Left ventricle myocardium inferior (tissue), 1 donor: ENCODE measurements at places on chromosomes 3 and 15. TPM values are rescaled to one million over a fixed set of nuclear protein-coding genes. Genes with fewer than 3 reads are reported as not detected.

DNA sequence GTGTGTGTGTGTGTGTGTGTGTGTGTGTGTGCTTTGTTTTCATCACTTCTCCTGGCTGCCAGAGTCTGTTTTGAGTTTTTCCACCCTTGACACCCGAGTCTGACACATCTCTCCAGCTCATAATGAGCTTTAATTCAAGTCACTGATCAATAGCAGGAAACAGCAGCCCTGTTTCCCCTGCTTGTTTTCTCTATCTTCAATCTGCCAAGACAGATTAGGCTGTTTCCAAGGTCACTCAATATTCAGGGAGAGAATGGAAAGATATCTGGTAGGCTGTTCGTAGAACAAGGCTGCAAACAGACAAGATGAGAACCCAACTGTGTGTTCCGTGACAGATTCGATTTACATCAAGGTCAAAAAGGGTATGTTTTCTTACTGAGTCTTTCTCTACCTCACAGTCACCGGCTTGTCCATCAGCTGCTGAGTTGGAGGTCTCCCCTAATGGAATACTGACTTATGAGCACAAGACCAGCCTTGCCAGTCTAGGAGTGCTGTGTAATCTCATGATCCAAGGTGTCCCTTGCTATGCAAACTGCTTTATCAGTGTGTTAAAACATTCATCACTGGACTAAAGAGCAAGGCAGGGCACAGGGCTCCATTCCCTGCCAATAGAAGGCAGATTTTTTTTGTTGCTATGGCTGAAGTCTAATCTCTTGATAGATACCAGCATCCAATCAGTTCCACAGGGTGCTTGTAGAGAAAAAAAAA is 187.9 kb upstream of the LMCD1 start:
- no peak for DNase-seq

GRCh38 chr15:90883526-90883975 is 753 bp upstream of the FES start:
- DNase-seq = no peak

GRCh38 chr3:46851364-46852333 is 11.6 kb downstream of the MYL3 start:
- DNase-seq = no peak

DNA sequence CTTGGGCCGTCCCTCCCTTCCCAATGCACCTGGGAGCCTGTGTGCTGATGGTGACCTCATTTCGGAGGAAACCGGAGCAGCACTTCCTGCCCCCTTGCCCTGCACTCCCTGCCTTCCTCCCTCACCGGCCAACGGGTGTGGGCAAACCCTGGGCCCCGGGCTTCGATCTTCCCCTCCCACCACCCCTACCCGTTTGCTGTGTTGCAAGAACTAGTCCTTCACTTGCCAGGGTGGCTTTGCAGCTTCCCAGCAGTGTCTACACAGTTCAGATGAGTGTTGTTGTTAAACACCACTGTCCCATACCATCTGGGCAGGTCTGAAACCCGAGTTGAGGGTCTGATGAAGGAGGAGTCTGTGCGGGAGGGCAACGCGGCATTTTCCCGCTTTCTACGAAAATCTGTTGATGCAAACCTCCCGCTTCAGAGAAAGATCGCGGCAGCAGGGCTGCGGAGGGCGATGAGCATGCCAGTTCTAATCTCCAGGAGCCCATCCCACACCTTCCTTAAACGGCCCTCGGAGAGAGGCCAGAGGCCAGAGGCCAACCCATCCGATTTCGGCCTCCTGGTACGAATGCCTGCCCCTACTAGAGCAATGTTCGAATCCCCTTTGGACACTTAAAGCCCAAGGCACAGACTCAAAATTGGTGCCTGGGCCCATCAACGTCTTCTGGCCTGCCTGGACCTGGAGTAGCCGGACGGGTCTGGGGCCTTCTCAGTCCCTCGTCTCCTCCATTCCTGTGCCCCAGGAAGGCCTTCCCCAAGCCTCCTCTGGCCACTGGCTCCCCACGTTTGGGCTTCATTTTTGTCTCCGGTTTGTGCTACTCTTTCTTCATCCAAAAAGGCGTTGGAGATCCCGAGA is 35.7 kb upstream of the POLG start:
- no peak for DNase-seq

- DNase-seq = no peak
Observed at GRCh38 chr3:183098536-183099025, 715 bp downstream of the MCCC1 start.

- no peak for DNase-seq
Observed at GRCh38 chr15:70575231-70576226, 187.8 kb downstream of the UACA start.

GRCh38 chr3:140128631-140129030 is 193.6 kb downstream of the CLSTN2 start:
- peak; percentile 22 for DNase-seq

GRCh38 chr3:96706509-96706908 is 107.9 kb upstream of the EPHA6 start:
- DNase-seq = no peak

The DAZL gene
- not detected for total RNA-seq

The TMEM108 gene
- total RNA-seq = 2.4 TPM

The HRG gene
- total RNA-seq = not detected

The SPINK8 gene
- total RNA-seq = not detected

The TMEM266 gene
- not detected for total RNA-seq

The B3GALNT1 gene
- 56.1 TPM for total RNA-seq

The RAB6B gene
- 59.1 TPM for total RNA-seq

The ICE2 gene
- total RNA-seq = 22.9 TPM

The GOLGA8O gene
- total RNA-seq = 1.2 TPM

The SCAPER gene
- total RNA-seq = 42.6 TPM

The DPPA2 gene
- total RNA-seq = not detected

The CCR8 gene
- total RNA-seq = not detected

The C3orf49 gene
- not detected for total RNA-seq
